ENCODE measurements at places on chromosomes 16 and 17.

- DNase-seq, result no peak
Measured at GRCh38 chr17:18070861-18071340, 16.8 kb upstream of the DRG2 start.

GRCh38 chr16:75288181-75288580 is 36.8 kb upstream of the BCAR1 start:
- DNase-seq, result no peak

DNA sequence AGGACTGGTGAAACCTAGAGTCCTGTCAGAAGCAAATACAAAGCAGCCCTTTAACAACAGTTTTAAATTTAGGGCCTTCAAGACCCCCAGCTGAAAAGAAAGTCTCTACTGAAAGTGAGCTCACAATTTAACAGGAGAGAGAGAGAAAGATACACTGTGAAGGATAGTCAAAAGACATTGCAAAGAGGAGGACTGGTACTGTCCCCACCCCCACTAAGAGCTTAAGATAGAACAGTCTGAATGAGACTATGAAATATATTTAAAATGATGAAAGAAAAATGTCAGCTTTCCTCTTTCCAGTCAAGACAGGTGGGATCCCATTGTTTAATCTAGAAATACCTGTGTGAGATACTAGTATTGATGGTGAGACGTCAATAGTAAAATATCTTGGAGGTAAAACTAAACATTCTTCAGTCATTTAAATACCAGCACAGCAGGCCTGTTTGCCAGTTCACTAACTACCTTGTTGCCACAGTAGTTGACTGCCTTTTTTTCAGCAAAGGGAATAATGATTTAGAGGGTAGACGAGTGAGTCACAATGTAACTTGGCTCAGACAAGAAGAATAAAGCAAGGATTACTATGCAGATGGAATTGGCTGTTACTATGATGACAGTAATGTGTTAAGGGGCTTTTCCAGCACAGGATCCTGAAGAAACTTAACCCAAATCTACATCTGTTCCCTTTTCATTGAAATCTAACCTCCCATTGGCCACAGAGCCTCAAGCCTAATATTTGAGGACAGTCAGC is 47.2 kb upstream of the RASL10B start:
- DNase-seq, result no peak

DNA sequence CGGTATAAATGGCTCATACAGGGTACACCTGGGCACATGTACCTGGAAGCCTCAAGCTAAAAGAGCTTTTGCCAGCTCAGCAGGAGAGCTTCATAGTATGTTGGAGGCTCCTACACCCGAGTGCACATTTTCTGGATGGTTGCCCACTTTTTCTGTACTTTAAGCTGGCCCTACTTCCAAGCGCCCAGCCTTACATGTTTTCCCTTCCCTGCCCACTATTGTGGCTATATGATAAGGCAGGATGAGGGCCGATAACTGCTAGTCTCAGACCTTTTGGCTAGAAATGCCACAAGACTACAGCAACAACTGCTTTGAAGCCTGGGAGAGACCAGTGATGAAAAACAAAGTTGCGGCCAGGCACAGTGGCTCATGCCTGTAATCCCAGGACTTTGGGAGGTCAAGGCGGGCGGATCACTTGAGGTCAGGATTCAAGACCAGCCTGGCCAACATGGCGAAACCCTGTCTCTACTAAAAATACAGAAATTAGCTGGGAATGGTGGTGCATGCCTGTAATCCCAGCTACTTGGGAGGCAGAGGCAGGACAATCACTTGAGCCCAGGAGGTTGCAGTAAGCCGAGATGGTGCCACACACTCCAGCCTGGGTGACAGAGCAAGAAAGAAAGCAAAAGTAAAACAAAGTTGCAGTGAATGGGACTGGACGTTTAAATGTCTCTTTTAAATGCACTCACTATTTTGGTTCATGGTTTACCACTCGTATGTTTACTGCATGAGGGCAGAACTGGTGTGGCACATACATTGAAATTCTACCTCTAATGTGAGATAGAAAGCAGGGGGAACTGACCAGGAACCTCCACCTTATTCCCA is 14.2 kb upstream of the MARCHF10 start:
- no peak for DNase-seq

DNA sequence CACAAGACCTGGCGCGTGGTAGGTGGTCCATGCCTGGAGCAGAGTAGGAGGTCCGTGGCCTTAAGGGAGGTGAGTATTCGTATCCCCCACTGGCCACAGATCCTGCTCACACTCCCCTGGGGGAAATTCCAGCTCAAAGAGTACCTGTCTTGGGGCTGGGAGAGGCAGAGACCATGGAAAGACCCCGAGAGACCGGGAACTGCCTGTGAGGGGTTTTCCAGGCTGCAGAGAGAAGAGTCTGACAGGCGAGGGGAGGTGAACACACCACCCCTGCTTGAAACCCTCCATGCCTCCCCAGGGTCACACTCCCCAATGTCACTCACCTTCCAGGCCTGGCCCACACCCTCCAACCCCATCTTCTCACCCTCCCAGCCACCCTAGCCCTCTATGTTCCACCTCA is 12.6 kb upstream of the SNN start:
- no peak for DNase-seq

DNA sequence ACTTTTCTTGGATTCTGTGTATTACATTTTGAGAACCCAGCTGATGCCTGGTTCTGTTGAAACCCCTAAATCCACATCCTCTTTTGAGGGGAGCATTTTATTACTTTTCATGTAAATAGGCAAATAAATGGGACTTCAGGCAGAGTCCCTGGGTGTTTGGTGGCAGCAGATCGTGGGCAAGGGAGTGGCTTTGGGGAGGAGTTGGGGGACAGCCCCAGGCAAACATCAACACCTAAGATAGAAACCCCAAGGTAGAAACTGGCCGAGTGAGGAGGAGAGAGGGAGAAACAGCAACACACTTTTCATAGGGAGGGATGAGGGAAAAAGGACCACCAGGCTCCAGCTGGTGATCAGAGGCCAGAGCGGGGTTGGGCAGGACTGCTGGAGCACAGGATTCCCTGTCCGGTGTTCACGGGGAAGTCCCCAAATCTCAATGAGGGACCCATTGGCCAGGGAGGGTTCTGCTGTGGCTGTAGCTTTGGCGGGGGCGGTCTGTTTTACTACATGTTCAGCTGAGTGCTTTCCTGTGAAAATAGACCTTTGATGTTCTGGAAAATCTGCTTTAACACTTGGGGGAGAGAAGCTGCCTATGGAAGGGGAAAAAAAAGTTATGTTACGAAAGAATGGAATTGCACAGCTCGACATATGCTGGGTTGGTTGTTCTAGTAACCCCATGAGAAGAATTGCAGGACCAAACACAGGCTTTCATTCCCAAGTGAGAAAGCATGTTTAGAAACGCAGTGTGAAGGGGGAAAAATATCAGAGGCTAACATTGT is 46.6 kb downstream of the MSI2 start:
- no peak for DNase-seq

- no peak for DNase-seq
Measured at GRCh38 chr17:76810956-76811355, 57.2 kb upstream of the MGAT5B start.

- DNase-seq, result no peak
Measured at GRCh38 chr16:84434800-84435199, 66.5 kb downstream of the ATP2C2 start.

GRCh38 chr17:72575542-72576233 is 454.9 kb downstream of the SOX9 start:
- DNase-seq, result no peak

- no peak for DNase-seq
Measured at GRCh38 chr17:57874434-57875289, 24.8 kb upstream of the MRPS23 start.

- DNase-seq, result no peak
Measured at GRCh38 chr17:77824780-77825280, 133.7 kb upstream of the TNRC6C start.

DNA sequence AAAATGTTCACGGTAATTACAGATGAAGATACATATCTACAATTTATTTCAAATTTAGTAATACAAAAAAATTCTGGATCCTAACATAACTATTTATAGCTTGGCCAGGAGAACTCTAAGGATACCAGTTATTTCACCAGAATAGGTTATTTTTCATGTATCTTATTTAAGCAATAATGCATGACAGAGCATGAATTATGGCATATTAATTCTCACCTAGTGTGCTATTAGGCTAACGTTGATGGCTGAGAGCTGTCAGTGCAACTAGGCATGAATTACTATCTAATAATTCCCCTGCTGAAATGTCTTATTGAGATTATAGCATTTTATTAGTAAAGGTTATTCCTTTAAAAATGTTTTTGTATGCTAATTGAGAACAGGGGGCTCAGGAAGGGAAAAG is 44.5 kb downstream of the SALL1 start:
- no peak for DNase-seq
